ENCODE measurements at places on chromosomes 2 and 18. TPM values are rescaled to one million over a fixed set of nuclear protein-coding genes. Genes with fewer than 3 reads are reported as not detected.
A peak's percentile ranks its signal among the peaks of the same experiment; 100 is the strongest.

DNA sequence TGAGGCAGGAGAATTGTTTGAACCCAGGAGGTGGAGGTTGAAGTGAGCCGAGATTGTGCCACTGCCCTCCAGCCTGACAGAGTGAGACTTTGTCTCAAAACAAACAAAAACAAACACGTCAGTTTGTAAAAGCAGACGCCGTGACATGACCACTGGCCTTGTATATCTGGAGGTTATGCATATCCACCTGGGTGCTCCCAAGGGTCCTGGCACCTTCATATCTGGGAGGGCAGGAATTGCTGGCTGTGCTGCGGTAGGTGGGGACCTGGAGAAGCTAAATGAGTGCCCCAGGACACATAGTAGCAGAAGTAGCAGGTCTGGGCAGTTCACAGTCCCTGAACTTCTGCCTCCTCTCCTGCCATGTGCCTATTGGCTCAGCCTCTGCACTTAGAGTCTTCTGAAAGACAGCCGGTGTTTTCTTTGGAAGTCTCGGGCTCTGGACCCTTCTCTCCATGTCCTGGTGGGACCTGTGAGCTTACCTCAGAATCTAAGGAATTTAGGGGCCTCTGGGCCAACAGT lies 30.9 kb upstream of the IL1R2 start:
- no peaks in the 10 kb centered on the region for H3K36me3 ChIP-seq
- no peak for DNase-seq
- H3K27me3 ChIP-seq = no peaks in the 10 kb centered on the region
- peaks cover 19% of the 10 kb centered on the region for H3K4me1 ChIP-seq
- peak overlapping the region; percentile 90 for H3K27ac ChIP-seq
- no peak overlapping the region for H3K4me3 ChIP-seq

DNA sequence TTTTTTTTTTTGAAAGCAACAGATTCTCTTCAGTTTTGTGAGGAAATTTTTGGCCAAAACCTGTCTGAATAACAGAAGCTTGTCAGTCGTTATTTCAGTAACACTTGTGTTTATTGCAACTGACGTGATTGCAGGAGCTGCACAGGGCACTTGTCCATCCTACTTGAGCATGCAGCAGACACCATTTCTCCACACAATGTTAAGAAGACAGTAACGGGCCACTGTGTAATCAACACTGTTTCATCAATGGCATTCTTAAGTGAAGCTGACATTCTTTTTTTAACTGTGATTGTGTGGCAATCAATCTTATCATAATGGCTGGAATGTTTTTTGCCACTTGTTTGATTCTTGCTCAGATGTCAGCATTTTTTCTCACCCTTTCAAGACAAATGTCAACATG lies 50.1 kb upstream of the PIEZO2 start:
- no peak overlapping the region for H3K27ac ChIP-seq
- no peaks in the 10 kb centered on the region for H3K27me3 ChIP-seq
- no peaks in the 10 kb centered on the region for H3K36me3 ChIP-seq
- no peaks in the 10 kb centered on the region for H3K4me1 ChIP-seq

- no peak overlapping the region for H3K27ac ChIP-seq
- H3K27me3 ChIP-seq = no peaks in the 10 kb centered on the region
- no peak overlapping the region for H3K4me3 ChIP-seq
Measured at GRCh38 chr2:240166761-240167587, 26.5 kb upstream of the OTOS start.

GRCh38 chr2:235592430-235592829 lies 98.6 kb downstream of the AGAP1 start:
- no peak for DNase-seq
- peaks cover 3% of the 10 kb centered on the region for H3K4me1 ChIP-seq
- H3K36me3 ChIP-seq = no peaks in the 10 kb centered on the region
- H3K27ac ChIP-seq = no peak overlapping the region

Gene RTP5
- not detected for polyA plus RNA-seq

- no peak for DNase-seq
Measured at GRCh38 chr2:204061241-204061640, 124.7 kb downstream of the ICOS start.

DNA sequence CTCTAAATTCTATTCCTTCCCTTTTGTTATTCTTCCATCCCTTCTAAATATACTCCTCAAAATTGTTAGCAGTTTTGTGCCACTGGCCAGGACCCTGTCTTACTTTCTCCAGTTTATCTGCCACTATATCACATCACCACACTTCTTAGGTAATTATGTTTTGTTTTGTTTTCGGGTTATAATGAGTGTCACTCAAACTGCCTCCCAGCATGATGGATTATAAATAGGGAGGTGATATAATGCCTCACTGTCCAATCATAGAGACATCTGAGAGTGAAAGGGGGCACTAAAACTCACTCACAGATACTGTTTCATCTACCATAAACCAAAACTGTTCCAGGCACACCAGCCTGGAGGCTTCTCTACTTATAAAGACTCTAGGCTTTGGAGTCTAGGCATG lies 3.5 kb downstream of the RSAD2 start:
- DNase-seq = no peak
- no peak overlapping the region for H3K27ac ChIP-seq
- peaks cover 2% of the 10 kb centered on the region for H3K4me1 ChIP-seq
- H3K36me3 ChIP-seq = no peaks in the 10 kb centered on the region

DNA sequence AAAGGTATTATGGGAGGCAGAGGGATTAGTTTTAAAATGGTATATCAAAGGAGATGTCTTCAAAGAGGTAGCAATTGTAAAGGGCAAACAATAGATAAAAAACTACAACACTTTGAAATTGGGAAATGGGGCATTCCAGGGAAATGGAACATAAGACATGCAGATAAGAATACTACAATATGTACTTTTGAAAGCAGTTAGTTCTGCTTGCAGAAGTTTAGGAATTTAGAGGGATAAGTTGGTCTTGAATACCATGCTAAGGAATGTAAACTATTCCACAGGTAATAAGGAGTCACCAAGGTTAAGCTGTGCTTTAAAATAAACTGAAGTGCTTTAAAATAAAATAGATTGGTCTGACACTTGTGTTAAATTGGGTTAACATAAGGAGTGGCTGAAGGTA lies 571.7 kb upstream of the ACVR2A start:
- H3K27ac ChIP-seq = no peak overlapping the region
- DNase-seq = no peak
- no peak overlapping the region for H3K4me3 ChIP-seq
- H3K36me3 ChIP-seq = no peaks in the 10 kb centered on the region
- H3K4me1 ChIP-seq = no peaks in the 10 kb centered on the region

- H3K27ac ChIP-seq = no peak overlapping the region
- no peaks in the 10 kb centered on the region for H3K4me1 ChIP-seq
- H3K27me3 ChIP-seq = no peaks in the 10 kb centered on the region
- no peak for DNase-seq
Measured at GRCh38 chr2:21947046-21947445, 823.3 kb downstream of the TDRD15 start.

GRCh38 chr2:73218298-73218697 lies 4.3 kb downstream of the SMYD5 start:
- no peaks in the 10 kb centered on the region for H3K36me3 ChIP-seq
- H3K27ac ChIP-seq = no peak overlapping the region
- peaks cover under 1% of the 10 kb centered on the region for H3K4me1 ChIP-seq
- no peak overlapping the region for H3K4me3 ChIP-seq
- H3K27me3 ChIP-seq = no peaks in the 10 kb centered on the region
- DNase-seq = no peak

Gene PDE11A
- polyA plus RNA-seq = 0.47 TPM

GRCh38 chr18:75115514-75115913 lies 93.4 kb downstream of the PTGR3 start:
- no peaks in the 10 kb centered on the region for H3K36me3 ChIP-seq
- no peak for DNase-seq
- H3K27ac ChIP-seq = no peak overlapping the region
- H3K4me1 ChIP-seq = no peaks in the 10 kb centered on the region
- no peaks in the 10 kb centered on the region for H3K27me3 ChIP-seq
- H3K4me3 ChIP-seq = no peak overlapping the region

Gene PPIL3
- polyA plus RNA-seq = 38.4 TPM

Gene ERCC3
- 28.3 TPM for polyA plus RNA-seq

Gene RTKN
- 8.6 TPM for polyA plus RNA-seq

- H3K36me3 ChIP-seq = no peaks in the 10 kb centered on the region
- H3K4me1 ChIP-seq = peaks cover 12% of the 10 kb centered on the region
- H3K4me3 ChIP-seq = no peak overlapping the region
- no peak overlapping the region for H3K27ac ChIP-seq
- no peak for DNase-seq
- H3K27me3 ChIP-seq = no peaks in the 10 kb centered on the region
Measured at GRCh38 chr18:37400802-37401201, 164.8 kb downstream of the CELF4 start.

Gene MERTK
- polyA plus RNA-seq = 8.3 TPM

- H3K4me3 ChIP-seq = no peak overlapping the region
- no peaks in the 10 kb centered on the region for H3K4me1 ChIP-seq
- no peak for DNase-seq
- no peaks in the 10 kb centered on the region for H3K36me3 ChIP-seq
- H3K27me3 ChIP-seq = no peaks in the 10 kb centered on the region
Measured at GRCh38 chr2:100800915-100801314, 19.0 kb upstream of the NPAS2 start.

Gene RGPD3
- polyA plus RNA-seq = 0.12 TPM

Gene AGFG1
- 49.7 TPM for polyA plus RNA-seq

Gene PID1
- 24.7 TPM for polyA plus RNA-seq

Gene MAP4K3
- polyA plus RNA-seq = 25.4 TPM

DNA sequence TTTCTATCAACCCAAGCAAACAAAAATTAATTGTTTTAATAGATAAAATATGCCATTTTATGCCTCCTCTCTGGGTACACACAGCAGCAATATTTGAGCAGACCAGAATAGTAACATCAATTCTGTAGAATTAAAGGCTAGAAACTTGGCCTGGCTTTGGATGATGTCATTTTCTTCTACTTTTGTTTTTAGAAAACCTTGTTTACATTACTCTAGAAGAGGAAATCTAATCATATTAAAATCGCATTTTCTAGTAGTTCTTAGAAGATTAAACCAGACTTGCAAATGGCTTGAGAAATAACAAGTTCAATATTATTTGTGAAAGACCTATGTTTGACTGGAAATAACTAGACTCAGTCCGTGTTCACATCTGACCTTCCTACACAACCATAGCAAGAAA lies 102.3 kb upstream of the RFX8 start:
- DNase-seq = no peak
- no peak overlapping the region for H3K4me3 ChIP-seq
- no peaks in the 10 kb centered on the region for H3K27me3 ChIP-seq
- H3K4me1 ChIP-seq = no peaks in the 10 kb centered on the region
